Activated gamma-delta T cell treated with anti-CD3 and anti-CD28 coated beads, Interleukin-2, amount 50 U/mL, for 16 hours (primary cell): ENCODE measurements at places on chromosomes 5 and 9.
A peak's percentile ranks its signal among the peaks of the same experiment; 100 is the strongest.

DNA sequence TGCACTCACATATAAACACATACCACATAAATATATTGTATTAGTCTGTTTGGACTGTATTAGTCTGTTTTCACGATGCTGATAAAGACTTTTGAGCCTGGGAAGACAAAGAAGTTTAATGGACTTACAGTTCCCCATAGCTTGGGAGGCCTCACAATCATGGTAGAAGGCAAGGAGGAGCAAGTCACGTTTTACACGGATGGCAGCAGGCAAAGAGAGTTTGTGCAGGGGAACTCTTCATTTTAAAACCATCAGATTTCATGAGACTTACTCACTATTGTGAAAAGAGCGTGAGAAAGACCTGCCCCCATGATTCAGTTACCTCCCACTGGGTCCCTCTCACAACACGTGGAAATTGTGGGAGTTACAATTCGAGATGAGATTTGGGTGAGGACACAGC, 133.4 kb downstream of the FER start:
- DNase-seq, result no peak

DNA sequence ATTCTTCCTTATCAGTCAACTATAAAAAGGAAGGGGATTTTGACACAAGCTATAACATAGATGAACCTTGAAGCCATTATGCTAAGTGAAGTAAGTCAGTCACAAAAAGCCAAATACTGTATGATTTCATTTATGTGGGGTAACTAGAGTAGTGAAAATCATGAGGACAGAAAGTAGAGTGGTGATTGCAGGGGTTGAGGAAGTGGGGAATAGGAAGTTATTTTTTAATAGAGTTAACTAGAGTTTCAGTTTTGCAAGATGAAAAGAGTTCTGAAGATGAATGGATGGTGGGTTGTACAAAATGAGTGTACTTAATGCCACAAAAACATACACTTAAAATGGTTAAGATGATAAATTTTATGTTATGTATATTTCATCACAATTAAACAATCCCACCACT, 65.4 kb upstream of the FAM174A start:
- no peak for DNase-seq

GRCh38 chr9:15509931-15510788, 610 bp downstream of the PSIP1 start:
- DNase-seq, result peak; percentile 53

DNA sequence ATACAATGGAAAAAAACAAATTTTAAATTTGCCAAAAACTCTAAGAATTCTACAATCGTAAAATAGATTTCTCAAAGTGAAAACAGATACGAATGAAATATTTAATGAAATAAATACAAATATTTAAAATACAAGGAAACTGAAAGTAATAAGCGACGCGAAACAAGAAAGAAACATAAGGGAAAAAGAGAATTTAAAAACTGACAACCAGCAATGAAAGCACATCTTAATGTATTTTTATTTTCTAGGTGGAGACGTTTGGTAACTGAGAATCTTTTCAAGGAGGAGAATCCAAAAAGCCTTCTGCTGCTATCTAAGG, 1.0 kb downstream of the ANXA2R start:
- no peak for DNase-seq

- DNase-seq, result no peak
These were observed 47.9 kb downstream of the COL5A1 start for GRCh38 chr9:134689321-134690181.
